ENCODE measurements at places on chromosomes 4 and X. TPM values are rescaled to one million over a fixed set of nuclear protein-coding genes. Genes with fewer than 3 reads are reported as not detected.

DNA sequence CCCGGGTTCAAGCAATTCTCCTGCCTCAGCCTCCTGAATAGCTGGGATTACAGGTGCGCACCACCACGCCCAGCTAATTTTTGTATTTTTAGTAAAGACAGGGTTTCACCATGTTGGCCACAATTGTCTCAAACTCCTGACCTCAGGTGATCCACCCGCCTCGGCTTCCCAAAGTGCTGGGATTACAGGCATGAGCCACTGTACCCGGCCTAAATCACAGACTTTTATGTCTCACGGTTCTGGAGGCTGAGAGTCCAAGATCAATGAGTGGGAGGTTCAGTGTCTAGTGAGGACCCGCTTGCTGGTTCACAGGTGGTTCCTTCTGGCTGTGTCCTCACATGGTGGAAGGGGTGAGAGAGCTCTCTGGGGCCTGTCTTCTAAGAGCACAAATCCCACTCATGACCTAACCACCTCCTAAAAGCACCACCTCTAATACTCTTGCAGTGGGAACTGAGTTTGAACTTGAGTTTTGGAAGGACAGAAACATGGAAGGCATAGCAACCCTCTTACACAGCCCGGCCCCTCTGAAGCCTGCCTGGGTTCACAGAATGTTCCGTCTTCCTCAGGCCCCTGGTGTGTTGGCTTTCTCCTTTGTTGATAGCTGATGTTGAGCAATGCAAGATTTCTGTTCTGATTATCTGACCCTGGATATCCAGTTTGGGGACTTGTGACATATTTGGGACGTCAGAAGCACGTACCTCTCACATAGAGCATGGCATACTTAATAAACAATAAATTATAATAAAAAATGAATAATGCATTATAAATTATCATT is 1.9 kb upstream of the AKAP17A start:
- DNase-seq = no peak

DNA sequence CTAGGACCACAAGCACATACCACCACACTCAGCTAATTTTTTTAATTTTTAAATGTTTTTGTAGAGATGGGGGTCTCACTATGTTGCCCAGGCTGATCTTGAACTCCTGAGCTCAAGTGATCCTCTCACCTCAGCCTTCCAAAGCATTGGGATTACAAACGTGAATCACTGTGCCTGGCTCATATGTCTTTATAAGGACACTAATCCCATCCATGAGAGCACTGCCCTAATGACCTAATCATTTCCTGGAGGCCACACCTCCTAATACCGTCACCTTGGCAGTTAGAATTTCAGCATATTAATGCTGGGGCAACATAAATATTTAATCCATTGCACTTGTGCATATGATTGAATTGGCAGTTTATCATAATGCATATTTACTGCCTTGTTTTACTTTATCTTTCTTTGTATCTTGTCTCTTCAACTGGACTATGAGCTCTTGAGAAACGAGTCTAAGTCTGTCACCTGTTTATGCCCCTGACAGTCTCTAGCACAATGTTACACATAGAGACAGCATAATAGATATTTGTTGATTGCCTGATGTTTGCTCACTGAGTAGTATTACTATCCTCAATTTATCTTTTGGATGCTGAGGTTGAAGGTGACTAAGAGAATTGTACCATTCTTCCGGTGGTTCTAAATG is 172.0 kb downstream of the AASDH start:
- no peak for DNase-seq

GRCh38 chrX:9131066-9131465 is 97.1 kb upstream of the FAM9B start:
- no peak for DNase-seq

DNA sequence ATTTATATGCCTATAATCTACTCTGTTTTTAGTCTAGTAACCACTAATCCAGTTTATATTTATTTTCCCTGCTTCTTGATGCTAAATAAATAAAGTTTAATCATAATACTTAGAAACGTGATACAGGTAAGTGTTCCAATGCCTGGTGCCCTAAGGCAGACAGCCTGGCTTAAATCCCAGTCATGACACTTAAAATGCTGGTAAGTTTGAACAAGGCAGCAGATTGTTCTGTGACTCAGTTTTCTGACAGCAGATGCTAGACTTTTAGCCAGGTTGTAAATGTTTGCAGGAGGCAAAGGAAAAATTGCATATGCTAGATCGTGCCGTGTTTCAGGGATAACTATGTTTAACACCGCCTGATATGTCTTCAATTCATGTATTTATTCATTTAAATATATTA is 2661.6 kb downstream of the PCDH7 start:
- DNase-seq = no peak

DNA sequence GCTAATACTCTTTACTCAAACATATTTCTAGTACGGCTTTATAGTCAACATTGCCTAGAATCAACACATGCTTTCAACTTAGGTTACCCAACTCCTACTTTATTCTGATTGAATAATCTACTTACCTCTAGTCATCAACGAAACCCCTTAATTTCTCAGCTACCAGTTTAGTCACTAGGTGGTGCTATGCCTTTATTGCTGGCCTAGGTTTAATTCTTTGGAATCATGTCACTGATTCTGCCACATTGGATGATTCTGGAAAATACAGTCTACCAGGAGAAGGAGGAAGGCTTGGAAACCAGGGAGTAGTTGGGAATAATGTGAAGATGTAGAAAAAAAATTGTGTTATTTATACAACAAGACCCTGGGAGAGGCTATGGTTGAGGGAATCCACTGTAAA is 167.7 kb downstream of the DCAF12L2 start:
- peak; percentile 10 for DNase-seq

GRCh38 chrX:150058728-150059127 is 120.4 kb upstream of the EOLA2 start:
- no peak for DNase-seq

GRCh38 chr4:102322736-102323135 is 22.5 kb downstream of the SLC39A8 start:
- DNase-seq = no peak

DNA sequence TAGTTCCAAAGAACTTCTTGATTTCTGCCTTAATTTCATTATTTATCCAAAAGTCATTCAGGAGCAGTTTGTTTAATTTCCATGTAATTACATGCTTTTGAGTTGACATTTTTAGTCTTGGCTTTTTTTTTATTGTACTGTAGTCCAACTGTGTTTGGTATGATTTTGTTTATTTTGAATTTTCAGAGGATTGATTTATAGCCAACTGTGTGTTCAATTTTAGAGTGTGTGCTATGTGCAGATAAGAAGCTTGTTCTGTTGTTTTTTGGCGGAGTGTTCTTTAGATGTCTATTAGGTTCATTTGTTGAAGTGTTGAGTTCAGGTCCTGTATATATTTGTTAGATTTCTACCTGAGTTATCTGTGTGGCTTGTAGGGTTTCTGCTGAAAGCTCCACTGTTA is 533.6 kb downstream of the TRAM1L1 start:
- DNase-seq = no peak

The BOD1L1 gene
- 17.8 TPM for total RNA-seq

The PNMA6F gene
- total RNA-seq = not detected

The ZNF732 gene
- 0.63 TPM for total RNA-seq

The DCAF12L1 gene
- total RNA-seq = not detected

Data from dermis microvascular lymphatic vessel endothelial cell (primary cell).